GM20000 (cell line): ENCODE measurements at places on chromosomes 7 and 10.
A peak's percentile ranks its signal among the peaks of the same experiment; 100 is the strongest.

- no peak for DNase-seq
Measured at GRCh38 chr7:92615861-92616260, 25.7 kb upstream of the FAM133B start.

- no peak for DNase-seq
Measured at GRCh38 chr10:103829278-103829677, 26.1 kb downstream of the SH3PXD2A start.

GRCh38 chr10:114642729-114643128 lies 15.3 kb downstream of the ABLIM1 start:
- DNase-seq = no peak

GRCh38 chr10:70221030-70221429 lies 12.2 kb downstream of the PPA1 start:
- no peak for DNase-seq

DNA sequence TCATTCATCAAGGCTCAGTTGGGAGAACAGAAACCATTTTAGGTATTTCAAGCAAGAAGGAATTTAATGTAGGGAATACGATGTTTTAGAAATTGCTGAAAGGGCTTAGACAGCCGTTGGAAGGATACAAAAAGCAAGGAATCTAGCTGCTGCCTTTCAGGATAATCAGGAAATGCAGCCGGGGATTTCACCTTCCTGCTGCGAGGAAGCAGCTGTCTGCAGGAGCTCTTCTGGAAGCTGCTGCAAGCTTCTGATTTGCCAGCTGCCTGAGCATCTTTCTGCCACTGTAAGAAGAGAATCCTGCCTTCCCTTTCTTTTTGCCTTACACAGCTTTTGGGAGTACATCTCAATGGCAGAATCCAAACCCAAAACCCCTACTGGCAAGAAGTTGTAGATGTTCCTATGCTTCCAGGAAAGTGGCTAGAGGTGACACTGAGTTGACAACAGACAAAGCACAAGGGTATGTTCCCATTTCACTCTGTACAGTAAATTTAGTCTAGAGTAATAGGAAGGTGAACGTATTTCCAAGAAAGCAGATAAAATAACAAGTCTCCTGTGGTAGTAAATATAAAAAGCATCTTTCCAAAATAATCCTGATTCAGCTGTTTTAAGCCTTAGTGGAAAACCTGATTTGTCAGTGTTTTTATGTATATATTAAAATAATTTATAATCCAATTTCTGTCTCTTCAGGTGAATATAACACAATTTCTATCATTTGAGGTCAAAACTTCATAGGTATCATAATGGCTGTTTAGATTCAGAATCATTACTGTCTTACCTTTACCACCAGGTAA lies 148.4 kb upstream of the LRGUK start:
- DNase-seq = no peak

DNA sequence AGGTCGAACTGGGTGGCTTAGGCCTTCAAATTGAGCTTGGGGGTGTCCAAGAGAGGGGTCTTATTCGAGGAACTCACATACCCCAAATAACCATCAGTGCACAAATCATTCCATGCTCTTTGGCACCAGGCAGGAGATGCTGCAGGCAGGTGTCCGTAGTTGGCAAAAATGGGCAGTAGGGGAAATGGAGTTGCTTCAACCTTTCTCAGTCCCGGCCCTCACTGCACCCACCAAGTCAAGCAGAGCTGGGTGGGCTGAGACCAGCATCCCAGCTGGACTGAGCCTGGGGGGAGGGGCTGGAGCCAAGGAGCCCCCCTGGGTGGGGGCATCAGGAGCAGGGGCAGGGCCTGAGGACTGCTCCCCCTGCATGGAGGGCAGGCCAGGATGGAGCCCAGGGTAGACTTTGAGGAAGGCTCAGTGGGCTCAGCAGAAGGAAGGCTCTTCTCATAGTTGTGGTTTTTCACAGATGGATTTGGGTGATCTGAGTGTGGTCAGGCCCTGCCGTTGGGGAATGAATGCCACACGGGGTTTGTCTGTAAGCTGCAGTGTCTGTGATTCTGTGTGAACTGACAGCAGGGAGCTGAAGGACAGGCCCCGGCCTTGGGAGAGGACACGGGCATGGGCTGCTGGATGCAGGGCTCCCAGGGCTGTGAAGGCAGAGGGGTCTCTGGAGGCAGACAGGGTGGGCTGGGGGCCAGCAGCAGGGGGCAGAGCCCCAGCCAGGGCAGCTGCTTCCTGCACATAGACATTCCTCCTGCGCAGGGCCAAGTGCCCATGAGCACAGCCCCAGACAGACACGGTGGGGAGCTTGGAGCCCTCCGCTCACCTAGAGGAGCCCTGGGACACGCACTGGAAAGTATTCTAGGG lies 144.5 kb downstream of the ADCY1 start:
- DNase-seq = no peak

DNA sequence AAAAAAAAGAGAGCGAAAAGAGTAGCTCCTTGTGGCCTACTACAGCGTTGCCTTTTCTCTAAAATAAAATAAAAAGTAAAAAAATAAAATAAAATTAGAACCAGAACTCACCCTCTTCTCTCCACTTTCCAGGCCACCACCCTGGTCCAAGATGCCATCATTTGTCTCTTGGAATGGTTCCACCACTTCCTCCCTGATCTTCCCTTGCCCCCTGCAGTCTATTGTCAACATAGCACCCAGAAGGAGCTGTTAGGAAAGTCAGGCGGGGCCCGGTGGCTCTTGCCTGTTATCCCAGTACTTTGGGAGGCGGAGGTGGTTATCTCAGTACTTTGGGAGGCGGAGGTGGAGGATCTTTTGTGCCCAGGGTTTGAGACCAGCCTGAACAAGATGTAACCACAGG lies 7.6 kb upstream of the GRID2IP start:
- DNase-seq = peak; percentile 59

DNA sequence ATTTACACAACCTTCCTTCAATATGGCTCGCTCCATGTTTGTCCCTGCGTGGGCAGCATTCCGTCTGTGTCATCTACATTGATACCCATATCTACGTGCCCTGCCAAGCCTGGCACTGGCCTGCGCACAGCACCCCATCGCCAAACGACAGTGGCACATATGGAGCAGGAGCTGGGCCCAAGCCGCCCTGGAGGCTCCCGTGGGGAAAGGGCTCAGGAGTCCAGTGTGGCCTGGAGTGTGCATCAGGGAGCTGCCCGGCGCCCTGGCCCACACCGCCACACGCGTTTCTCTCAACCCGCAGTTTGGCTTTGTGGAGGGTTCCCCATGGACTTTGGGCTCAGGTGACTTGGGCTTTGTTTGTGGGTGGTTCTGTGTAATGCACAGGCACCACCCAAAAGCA lies 273.2 kb downstream of the PTPRN2 start:
- no peak for DNase-seq

DNA sequence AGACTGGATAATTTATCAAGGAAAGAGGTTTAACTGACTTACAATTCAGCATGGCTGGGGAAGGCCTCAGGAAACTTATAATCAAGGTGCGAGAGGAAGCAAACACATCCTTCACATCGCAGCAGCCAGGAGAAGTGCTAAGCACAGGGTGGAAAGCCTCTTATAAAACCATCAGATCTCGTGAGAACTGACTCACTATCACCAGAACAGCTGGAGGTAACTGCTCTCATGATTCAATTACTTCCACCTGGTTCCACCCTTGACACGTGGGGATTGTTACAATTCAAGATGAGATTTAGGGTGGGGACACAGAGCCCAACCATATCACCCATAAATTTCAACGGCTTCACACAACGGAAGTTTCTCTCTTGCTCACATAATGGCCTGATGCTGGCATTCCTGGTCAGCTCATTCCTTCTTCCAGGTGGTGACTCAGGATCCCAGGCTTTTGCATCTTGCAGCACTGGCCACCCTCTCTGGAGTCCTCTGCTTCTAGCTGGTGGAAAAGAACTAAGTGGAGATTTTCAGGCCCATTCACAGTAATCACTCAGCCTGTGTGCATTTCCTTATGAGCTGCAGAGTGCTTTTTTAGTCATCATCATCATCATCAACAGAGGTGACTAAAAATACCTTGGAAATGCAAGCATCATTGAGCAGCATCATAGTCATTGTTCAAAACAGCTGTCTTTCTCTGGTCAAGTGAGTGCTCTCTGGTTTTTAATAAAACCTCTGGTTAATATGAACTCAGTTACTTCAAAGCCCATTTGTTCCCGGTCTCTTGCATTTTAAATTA lies 308.1 kb downstream of the SFMBT2 start:
- DNase-seq = peak; percentile 6

GRCh38 chr7:98077762-98078161 lies 28.9 kb upstream of the LMTK2 start:
- DNase-seq = no peak

DNA sequence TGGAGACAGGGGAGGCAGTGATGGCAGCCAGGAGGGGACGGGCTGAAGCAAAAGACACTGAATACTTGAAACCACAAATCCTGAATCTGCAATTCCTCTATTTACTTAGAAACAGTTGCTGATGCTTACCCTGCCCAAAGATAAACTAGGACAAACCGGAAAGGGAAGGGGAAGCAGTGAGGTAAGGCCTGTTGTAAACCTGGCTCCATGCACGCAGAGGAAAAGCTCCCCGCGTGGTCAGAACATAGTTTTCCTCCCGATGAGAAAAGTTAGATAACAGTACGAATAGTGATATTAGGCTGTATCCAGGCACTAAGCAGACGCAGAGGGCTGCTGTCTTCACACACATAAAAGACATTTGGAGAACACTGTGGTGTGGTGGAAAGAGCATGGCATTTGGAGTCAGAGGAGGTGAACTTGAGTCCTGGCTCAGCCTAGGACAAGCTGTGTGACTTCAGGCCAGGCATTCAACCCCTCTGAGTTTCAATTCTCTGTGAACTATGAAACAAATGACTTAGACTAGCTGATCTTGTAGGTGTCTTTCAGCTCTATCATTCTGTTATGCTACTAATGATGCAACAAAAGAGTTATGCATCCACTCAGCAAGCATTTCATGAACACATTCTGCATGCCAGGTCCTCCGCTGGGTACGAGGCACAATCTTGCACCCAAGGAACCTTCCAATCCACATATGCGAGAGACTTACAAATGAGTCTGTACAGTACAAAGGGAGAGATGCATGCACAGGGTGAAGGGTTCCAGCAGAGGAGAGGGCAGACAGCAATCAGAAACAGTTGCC lies 80.9 kb downstream of the SORBS1 start:
- no peak for DNase-seq

DNA sequence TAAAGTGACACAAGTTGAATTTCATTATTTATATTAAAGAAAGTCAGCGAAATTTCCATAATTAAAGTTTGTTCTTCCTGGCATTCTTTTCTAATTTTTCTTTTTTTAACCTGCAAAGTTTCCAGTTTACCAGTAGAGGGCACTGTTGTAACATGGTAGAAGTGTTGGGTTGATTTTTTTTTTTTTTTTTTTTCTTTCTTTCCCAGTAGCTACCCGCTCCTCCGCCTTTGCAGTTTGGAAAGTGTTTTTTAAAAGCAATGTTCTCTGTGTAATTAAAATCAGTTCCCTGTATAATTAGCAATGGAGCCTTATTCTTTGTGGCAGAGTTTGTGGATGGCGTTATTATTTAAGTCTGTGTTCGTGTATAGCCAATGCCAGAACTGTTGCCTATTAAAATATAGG lies 53.7 kb downstream of the TAF3 start:
- peak; percentile 13 for DNase-seq

DNA sequence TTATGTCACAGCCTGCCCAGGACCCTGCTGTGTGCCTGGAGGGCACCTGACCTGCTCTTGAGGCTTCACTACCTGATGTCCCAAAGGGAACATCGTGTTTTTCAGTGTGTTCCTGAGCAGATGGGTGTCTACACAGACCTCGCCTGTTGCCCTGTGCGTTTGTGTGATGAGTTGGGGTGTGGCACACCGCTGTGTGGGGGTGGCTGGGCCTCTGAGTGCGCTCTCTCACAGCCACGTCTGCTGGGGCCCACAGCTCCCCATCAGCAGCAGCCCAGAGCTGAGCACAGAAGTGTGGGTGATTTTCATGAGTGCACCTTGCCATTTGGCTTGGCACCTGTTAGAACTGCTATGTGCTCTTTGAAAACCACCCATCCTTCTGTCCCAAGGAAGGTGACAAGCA lies 121.5 kb downstream of the NKX6-2 start:
- no peak for DNase-seq

DNA sequence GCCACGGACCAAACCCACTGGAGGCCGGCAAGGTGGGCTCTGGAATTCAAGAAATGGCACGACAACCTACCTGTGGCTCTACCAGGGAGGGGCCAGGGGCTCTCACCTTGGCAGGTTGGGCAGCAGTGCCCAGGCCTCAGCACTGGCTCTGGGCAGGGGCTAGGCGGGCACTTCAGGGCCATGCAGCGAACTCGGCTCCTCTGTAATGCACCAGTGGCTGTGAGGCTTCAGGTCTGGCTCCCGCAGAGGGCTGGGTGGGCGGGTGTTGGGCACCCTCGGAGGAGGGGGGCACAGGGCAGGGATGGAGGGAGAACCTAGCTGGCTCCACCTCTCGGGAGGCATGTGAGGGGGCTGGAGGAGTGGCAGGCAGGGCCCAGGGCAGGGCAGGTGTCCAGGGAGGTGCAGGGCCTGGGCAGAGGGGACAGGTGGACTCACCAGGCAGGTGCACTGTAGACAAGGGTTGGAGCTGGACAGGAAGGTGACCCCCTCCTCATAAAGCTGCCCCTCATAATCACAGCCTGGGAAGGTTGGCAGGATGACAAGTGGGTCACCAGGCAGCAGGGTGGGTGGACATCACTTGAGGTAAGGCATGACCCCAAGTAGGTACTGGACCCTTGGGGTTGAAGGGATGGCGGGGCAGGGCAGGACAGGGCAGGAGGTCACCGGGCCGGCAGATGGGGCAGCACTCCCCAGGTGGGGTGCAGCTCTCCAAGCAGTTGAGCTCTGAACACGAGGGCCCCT lies 6.7 kb downstream of the KCP start:
- peak; percentile 3 for DNase-seq

DNA sequence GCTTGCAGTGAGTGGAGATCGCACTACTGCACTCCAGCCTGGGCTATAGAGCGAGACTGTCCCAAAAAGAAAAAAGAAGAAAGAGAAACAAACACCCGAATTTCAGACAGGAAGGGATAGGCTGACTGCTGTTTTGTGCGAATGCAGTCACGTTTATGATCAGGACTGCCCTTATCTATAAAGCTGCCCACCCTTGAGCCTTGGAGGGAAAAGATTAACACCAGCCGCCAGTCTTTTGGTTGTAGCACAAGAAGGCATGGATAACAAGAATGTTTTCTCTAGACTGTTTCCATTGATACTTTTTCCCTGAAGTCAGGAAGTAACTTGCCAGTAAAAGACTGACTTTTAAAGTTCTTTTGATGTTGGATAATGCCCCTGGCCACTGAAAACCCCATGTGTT lies 314.0 kb downstream of the BICC1 start:
- DNase-seq = no peak

DNA sequence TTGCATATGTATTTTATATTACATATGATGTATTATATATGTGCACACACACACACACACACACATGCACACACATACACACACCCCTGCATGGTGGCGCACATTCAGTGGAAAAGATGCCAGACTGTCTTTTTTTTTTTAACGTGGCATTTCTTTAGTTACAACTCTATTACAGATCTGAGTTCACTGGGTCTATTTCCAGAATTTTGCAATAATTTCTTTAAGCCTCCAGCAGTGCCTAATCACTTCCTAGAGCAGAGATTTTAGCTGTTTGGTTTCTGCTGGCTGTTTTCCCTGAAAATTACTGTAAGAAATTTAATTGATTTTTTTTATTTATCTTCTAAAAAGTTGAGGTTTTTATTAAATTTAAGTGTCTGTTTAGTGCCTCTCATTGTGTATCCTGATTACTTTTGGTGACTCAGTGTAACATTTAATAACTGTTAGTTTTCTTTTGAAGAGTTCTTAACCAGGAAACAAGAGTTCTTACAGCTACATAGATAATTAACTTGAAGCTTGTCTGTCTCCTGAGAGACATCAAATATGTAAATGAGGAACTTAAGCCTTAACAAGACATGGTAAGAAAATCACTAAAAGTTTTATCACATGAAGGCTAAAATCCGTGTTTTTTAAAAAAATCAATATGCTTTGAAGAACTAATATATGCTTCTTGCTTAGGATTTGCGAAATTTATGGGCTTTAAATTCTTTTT lies 232.0 kb downstream of the MDFIC start:
- no peak for DNase-seq
